Sigmoid colon (tissue), 7 donors: ENCODE measurements at places on chromosomes 3 and 15. TPM values are rescaled to one million over a fixed set of nuclear protein-coding genes. Genes with fewer than 3 reads are reported as not detected.

MYL3 gene
- total RNA-seq: 3.9 TPM

TTBK2 gene
- total RNA-seq: 24.8 TPM

TMEM212 gene
- not detected for total RNA-seq

MAN2A2 gene
- total RNA-seq: 37.5 TPM

DNA sequence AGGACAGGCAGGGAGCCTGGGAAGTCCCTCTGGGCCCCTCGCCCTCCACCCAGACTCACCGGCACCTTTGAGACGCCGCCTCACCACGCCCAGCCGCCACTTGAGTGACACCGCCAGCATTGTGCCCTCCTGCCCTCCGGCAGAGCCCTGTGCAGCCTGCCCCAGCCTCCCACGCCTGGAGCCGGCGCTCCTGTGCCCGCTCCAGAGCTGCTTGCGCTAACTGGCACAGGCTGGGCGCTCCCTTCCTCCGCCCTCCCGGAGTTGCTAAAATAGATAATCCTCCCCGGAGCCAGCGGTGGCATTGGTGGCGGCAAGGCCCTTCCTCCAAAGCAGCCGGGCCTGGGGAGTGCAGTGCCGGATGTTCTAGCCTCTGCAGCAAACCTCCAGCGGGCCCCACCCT is 15.7 kb upstream of the GRIP2 start:
- H3K4me3 ChIP-seq: no peak overlapping the region
- H3K27ac ChIP-seq: no peak overlapping the region
- H3K4me1 ChIP-seq: peaks cover 13% of the 10 kb centered on the region
- H3K27me3 ChIP-seq: peaks cover 9% of the 10 kb centered on the region
- H3K36me3 ChIP-seq: no peaks in the 10 kb centered on the region
- DNase-seq: no peak

GRCh38 chr3:192215-192929 is 4.2 kb upstream of the CHL1 start:
- no peak overlapping the region for H3K27ac ChIP-seq
- H3K4me1 ChIP-seq: peaks cover 11% of the 10 kb centered on the region
- no peaks in the 10 kb centered on the region for H3K36me3 ChIP-seq
- no peak for DNase-seq

GRCh38 chr3:124787476-124788195 is 57.4 kb downstream of the UMPS start:
- H3K4me1 ChIP-seq: peaks cover 41% of the 10 kb centered on the region
- H3K36me3 ChIP-seq: peaks cover under 1% of the 10 kb centered on the region
- no peak overlapping the region for H3K4me3 ChIP-seq
- no peaks in the 10 kb centered on the region for H3K27me3 ChIP-seq
- H3K27ac ChIP-seq: peak overlapping the region; percentile 59

DNA sequence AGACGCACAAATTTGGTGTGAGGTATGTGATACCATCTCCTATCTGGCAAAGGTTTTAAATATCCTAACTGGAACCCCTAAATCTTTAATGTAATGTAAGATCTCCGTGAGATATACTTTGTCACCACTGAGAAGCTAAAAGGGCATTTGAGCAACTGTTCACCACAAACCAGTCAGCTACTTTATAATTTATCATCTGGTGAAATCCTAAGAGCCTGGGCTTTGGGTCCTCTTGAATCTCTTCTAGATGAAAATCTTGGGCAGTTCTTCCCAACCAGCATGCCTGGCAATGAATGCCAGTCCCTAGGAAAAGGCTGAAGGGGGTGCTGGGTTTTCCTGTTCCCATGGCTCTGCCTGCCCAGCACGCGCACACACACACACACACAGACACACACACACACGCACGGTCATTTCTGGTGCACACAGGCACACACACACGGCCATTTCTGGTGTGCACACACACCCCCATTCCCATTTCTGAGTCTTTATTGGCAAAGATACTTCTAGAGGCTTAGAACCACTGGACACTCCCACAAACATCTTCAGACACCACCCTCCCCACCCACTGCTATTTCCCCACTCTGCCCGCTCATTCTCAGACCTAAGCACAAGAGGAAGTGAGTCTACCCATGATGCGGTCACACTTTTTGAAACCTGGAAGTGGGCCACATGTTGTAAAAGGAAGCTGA is 72.6 kb downstream of the MYO1E start:
- peak overlapping the region; percentile 31 for H3K27ac ChIP-seq
- DNase-seq: peak; percentile 89
- H3K27me3 ChIP-seq: no peaks in the 10 kb centered on the region
- H3K36me3 ChIP-seq: no peaks in the 10 kb centered on the region
- H3K4me1 ChIP-seq: peaks cover 31% of the 10 kb centered on the region

GRCh38 chr15:29680465-29681165 is 141.7 kb downstream of the TJP1 start:
- H3K27ac ChIP-seq: no peak overlapping the region
- H3K4me1 ChIP-seq: peaks cover 3% of the 10 kb centered on the region
- peaks cover 3% of the 10 kb centered on the region for H3K27me3 ChIP-seq
- H3K4me3 ChIP-seq: no peak overlapping the region
- DNase-seq: no peak

DNA sequence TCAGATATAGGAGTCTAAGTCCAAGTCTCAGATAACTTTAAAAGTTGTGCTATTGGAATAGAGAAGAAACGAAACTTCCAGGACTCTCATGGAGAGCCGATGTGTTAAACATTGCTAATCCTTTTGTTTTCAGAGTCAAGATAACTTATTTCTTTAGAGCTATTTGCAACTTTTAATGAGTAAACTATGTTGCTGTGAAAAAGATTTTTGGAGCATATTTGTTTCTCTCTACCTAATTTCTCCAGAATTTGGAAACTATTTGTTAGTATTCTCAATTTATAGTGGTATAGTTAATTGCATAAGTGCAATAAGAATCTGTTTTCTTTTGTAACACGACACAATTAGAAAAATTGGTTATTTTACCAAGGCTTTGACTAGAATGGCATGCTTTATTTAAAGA is 588.9 kb downstream of the NTRK3 start:
- H3K27me3 ChIP-seq: no peaks in the 10 kb centered on the region
- no peaks in the 10 kb centered on the region for H3K4me1 ChIP-seq
- H3K4me3 ChIP-seq: no peak overlapping the region
- no peaks in the 10 kb centered on the region for H3K36me3 ChIP-seq
- no peak overlapping the region for H3K27ac ChIP-seq

- H3K27me3 ChIP-seq: no peaks in the 10 kb centered on the region
- peaks cover 6% of the 10 kb centered on the region for H3K36me3 ChIP-seq
- DNase-seq: no peak
Observed at GRCh38 chr15:67199391-67199790, 55.1 kb downstream of the AAGAB start.

- no peaks in the 10 kb centered on the region for H3K4me1 ChIP-seq
- H3K27me3 ChIP-seq: no peaks in the 10 kb centered on the region
- H3K4me3 ChIP-seq: no peak overlapping the region
- no peak overlapping the region for H3K27ac ChIP-seq
- no peaks in the 10 kb centered on the region for H3K36me3 ChIP-seq
Observed at GRCh38 chr3:76765511-76765910, 274.4 kb upstream of the ROBO2 start.

- no peak overlapping the region for H3K4me3 ChIP-seq
- DNase-seq: no peak
- H3K4me1 ChIP-seq: peaks cover 35% of the 10 kb centered on the region
- H3K27ac ChIP-seq: peak overlapping the region; percentile 41
- no peaks in the 10 kb centered on the region for H3K27me3 ChIP-seq
- no peaks in the 10 kb centered on the region for H3K36me3 ChIP-seq
Observed at GRCh38 chr3:194689493-194689944, 3.8 kb downstream of the FAM43A start.

GRCh38 chr15:36845270-36845669 is 255.1 kb downstream of the MEIS2 start:
- H3K36me3 ChIP-seq: no peaks in the 10 kb centered on the region
- H3K27ac ChIP-seq: no peak overlapping the region
- DNase-seq: no peak
- H3K4me3 ChIP-seq: no peak overlapping the region
- H3K27me3 ChIP-seq: no peaks in the 10 kb centered on the region
- H3K4me1 ChIP-seq: peaks cover 11% of the 10 kb centered on the region

GRCh38 chr15:68512052-68512451 is 66.7 kb upstream of the CORO2B start:
- peaks cover 5% of the 10 kb centered on the region for H3K4me1 ChIP-seq
- no peak overlapping the region for H3K27ac ChIP-seq
- H3K4me3 ChIP-seq: no peak overlapping the region
